H1 (cell line): ENCODE measurements at places on chromosomes 3 and 15.

- H3K4me3 ChIP-seq: peak overlapping the region; percentile 38
- no peak for DNase-seq
- no peaks in the 10 kb centered on the region; the same call in 1 of the 2 replicates for H3K27me3 ChIP-seq
- no peak overlapping the region; the same call in 1 of the 2 replicates for H3K27ac ChIP-seq
- peaks cover 2% of the 10 kb centered on the region; the same call in 1 of the 2 replicates for H3K4me1 ChIP-seq
- H3K36me3 ChIP-seq: no peaks in the 10 kb centered on the region
Observed at GRCh38 chr3:25783661-25784512, 644 bp upstream of the NGLY1 start.

DNA sequence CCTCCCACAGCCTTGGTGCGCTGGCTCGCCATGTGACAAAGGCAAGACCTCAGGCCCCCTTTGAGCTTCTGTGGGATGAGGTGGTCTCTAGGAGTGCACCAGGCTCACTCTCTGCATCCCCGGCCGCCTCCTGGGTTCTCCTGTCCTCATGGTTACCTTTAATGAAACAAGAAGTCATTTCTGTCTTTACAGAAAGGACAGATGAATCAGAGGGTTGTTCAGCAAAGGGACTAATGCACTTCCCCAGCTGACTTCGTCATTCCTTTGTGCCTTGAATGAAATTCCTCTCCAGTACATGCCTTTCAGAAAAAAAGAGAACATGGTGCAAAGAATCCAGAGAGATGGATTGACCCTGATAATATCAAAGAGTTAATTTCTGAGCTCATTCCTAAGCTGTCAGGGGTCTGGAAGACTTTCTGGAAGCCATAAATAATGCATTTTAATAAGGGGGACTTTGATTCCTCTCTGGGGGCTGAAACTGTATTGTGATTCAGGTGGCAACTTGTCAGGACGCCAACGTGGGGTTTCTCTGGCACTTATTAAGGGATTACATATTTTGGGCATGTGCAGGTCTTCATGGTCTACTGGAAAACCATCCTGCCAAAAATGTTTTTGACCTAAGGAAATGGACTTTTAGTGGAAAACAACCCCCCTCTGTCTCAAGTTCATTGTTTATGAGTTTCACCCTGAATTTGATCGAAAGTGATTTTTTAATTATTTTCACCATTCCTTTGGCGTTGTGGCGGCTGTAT is 122.7 kb downstream of the FBLN2 start:
- no peaks in the 10 kb centered on the region for H3K4me1 ChIP-seq
- H3K27ac ChIP-seq: no peak overlapping the region
- no peaks in the 10 kb centered on the region for H3K36me3 ChIP-seq
- H3K4me3 ChIP-seq: no peak overlapping the region
- no peak for DNase-seq

GRCh38 chr15:29690765-29691475 is 131.3 kb downstream of the TJP1 start:
- no peak overlapping the region for H3K4me3 ChIP-seq
- no peak for DNase-seq

DNA sequence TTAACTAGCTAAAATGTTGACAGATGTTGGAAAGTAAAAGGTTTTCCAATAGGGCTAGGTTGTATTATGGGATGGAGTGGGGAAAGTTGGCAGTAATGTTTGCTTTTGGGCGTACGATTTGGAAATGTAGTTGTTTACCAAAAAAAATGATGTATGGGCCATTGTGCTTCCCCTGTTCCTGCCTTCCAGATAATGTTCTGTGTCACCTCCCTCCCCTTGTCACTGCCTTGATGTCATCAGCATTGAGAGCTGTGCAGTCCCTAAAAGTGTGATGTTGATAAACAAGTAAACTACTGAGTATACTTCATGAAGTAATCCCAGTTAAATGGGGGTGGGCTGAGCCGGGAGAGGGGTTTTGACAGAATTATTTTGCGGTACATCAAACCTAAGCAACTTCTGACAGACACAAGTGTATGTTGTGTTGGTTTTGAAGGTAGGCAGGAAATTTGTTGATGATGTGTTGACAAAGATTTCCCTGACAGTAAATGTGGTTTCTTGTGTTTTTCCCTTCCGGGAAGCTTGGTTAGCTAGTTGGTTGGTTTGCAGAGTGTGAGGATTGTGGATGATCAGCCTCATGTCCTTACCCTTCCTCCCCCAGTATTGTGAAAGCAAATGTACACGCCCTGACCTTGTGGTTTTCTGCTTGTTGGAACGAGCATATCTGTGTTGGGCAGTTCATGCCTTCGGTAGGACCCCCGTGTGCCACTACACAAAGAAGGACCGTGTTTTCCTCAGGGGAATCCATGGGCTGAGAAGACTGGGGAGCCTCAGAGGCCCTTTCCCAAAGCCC is 87.3 kb downstream of the PGPEP1L start:
- no peak for DNase-seq
- H3K36me3 ChIP-seq: peaks cover 45% of the 10 kb centered on the region
- H3K4me3 ChIP-seq: no peak overlapping the region
- no peaks in the 10 kb centered on the region for H3K4me1 ChIP-seq

DNA sequence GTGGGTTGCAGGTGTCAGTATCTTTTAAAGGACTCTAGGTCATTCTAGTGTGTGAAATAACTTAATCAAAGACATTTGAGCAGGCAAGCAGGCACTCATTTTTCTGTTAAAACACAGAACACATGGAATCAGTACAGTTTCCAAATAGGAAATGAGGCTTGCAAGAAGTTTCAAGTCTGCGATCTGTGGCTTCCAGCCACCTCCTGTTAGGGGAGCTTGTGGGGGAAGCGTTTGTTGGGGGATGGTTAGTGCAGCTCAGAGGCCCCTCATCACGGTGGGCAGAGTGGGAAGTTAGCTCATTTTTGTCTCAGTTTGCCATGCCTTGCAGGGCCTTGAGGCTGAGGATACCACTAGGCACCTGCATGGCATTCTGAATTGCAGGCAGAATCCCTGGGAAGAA is 59.9 kb downstream of the SLC6A11 start:
- H3K4me1 ChIP-seq: no peaks in the 10 kb centered on the region
- no peak overlapping the region for H3K27ac ChIP-seq
- peaks cover 63% of the 10 kb centered on the region for H3K27me3 ChIP-seq
- no peaks in the 10 kb centered on the region for H3K36me3 ChIP-seq

DNA sequence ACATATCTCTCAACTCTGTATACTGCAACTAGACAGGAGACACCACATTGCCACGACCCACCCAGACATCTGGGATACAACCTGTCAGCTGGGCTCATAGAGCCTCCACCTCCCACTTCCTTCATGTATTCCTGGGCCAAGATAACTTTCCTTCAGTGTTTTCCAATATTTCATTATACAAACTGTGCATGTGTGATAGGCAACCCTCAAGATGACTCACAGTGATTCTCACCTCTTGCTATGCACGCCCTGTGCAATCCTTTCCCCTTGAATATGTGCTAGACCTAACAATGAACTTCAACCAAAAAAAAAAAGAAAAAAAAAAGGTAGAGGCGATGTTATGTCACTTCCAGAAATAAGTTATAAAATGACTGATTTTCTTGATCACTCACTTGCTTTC is 138.0 kb upstream of the ALCAM start:
- H3K27me3 ChIP-seq: no peaks in the 10 kb centered on the region
- H3K36me3 ChIP-seq: no peaks in the 10 kb centered on the region
- no peak for DNase-seq
- no peak overlapping the region for H3K27ac ChIP-seq
- no peaks in the 10 kb centered on the region; the same call in 1 of the 2 replicates for H3K4me1 ChIP-seq

DNA sequence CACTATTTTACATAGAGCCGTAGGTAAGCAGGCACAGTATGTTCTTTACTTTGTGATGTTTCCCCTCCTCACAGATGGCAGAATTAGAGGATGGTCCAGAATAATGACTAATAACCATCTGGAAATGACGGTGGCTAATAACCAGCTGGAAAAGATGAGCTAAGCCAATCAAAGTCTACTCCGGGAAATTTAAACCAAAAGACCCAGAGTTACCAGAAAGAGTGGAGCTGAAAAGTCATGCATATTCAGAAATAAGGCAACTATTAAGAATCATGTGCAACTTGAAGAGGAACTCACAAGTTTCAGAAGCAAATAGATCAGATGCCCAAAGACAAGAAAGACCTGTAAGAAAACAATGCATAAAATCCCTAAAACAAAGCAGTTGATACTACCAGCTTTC is 33.6 kb downstream of the DMXL2 start:
- no peak for DNase-seq
- H3K27ac ChIP-seq: no peak overlapping the region
- no peaks in the 10 kb centered on the region for H3K4me1 ChIP-seq
- H3K36me3 ChIP-seq: no peaks in the 10 kb centered on the region
- H3K4me3 ChIP-seq: no peak overlapping the region

DNA sequence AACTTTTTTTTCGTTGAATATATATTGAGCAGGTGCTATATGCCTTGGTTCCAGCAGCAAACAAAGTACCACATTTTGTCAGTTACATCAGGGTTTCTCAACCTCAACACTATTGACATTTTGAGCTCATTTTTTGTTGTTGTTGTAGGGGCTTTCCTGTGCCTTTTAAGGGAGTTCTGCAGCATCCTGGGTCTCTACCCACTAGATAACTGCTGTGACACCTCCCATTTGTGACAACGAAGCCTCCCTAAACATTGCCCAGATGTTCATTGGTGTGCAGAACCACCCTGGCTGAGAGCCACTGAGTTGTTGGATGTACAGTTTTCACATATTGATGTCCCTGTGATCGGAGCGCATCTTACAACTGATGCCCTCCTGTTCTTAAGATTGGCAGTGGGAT is 382.6 kb downstream of the PTPRG start:
- H3K4me3 ChIP-seq: no peak overlapping the region
- no peaks in the 10 kb centered on the region for H3K36me3 ChIP-seq
- H3K27ac ChIP-seq: no peak overlapping the region; the same call in 1 of the 2 replicates
- peaks cover 13% of the 10 kb centered on the region; the same call in 1 of the 2 replicates for H3K4me1 ChIP-seq

DNA sequence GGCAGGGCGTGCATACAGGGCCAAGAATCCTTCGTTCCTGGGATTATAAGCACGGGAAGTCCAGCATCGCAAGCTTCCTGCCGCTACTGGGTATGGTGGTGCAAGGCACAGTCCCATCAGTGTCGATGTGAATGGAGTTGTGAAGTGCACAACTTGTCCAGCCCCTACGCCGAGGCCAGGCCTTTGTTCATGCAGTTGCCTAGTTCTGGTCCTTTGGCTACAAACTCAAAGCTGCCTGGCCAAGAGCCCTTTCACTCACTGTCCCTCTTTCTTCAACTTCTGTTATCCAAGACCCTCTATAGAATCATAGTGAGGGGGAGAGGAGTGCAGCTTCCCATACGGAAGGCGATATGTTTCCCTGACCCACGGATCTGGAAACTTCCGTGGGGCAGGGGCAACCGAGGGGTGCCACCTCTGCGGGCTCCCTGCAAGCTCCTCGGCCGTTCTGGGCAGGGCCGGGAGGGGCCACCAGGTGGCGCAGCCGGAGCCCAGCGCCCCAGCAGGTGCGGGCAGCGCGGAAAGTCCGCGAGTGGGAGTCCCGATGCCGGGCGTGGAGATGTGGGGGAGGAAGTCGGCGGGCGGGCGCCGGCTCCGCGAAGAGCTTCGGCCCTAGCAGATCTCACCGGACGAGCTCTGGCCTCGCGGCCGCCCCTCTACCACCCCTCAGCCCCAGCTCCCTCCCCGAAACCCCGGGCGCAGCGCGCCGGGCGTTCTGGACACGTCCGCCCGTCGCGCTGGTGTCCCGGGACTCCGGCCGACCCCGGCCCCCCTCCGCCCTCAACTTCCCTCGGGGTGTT is 693 bp downstream of the RASGRP1 start:
- H3K27ac ChIP-seq: no peak overlapping the region
- peaks cover 9% of the 10 kb centered on the region for H3K27me3 ChIP-seq
- H3K4me3 ChIP-seq: peak overlapping the region; percentile 56
- DNase-seq: no peak

- H3K4me3 ChIP-seq: no peak overlapping the region
- H3K4me1 ChIP-seq: peaks cover 16% of the 10 kb centered on the region
- peaks cover 10% of the 10 kb centered on the region; the same call in 1 of the 2 replicates for H3K27me3 ChIP-seq
- H3K27ac ChIP-seq: no peak overlapping the region
Observed at GRCh38 chr3:197023998-197024651, 5.5 kb downstream of the MELTF start.

DNA sequence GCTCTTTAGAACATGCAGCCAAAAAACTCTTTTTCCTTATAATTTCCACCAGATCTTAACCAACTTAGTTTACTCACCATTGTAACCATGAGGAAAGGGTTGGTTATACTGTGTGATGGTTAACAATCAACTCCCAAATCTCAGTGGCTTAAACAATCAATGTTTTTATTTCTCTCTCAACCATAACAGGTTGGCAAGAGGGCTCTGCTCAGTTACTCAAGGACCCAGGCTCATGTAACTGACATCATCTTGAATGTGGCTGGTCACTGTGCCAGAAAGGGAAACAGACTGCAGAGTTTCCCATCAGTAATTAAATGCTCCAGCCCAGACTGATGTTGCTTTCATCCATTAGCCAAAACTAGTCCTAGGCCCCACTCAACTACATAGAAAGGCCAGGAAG is 69.0 kb downstream of the ANKRD28 start:
- no peak for DNase-seq
- peaks cover 3% of the 10 kb centered on the region for H3K36me3 ChIP-seq
- H3K4me1 ChIP-seq: no peaks in the 10 kb centered on the region
- no peaks in the 10 kb centered on the region for H3K27me3 ChIP-seq
- H3K4me3 ChIP-seq: no peak overlapping the region

DNA sequence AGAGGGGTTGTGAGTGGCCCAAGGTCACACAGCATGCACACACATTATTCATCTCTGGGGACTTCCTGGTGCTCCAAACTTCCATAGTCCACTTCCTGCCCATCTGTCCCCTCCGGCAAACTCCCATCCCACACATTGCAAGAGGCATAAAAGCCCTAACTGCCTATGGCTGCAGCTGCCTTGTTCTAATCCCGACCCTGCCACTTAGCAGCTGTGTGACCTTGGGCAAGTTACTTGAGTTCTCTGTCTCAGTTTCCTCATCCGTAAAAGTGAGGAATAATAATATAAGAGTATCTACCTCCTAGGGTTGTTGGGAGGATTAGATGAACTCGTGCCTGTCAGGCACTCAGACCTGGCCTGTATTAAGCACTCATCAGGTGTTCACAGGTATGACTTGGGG is 84.2 kb downstream of the SMAD6 start:
- no peaks in the 10 kb centered on the region for H3K36me3 ChIP-seq
- no peaks in the 10 kb centered on the region for H3K4me1 ChIP-seq
- no peak overlapping the region for H3K4me3 ChIP-seq
- H3K27ac ChIP-seq: no peak overlapping the region

DNA sequence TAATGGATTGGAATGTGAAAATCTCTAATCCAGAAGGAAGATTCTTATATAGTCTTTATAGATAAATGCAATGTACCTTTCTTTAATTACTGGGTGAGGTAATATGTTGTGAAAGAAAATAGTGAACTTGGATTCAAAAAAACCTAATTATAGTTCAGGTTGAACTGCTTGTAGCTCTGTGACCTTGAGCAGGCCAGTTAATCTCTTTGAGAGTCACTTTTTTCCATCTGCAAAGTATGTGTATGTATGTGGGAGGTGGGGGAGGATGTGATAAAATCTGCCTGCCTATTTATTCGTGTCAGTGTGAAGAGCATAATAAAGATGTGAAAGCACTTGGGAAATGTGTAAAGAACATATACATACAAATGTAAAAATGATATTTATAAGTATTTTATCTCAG is 34.4 kb downstream of the GLCE start:
- DNase-seq: no peak
- H3K27me3 ChIP-seq: no peaks in the 10 kb centered on the region
- H3K4me3 ChIP-seq: no peak overlapping the region
- H3K4me1 ChIP-seq: no peaks in the 10 kb centered on the region
- H3K27ac ChIP-seq: no peak overlapping the region

GRCh38 chr15:40964634-40965033 is 11.4 kb downstream of the CHAC1 start:
- H3K4me1 ChIP-seq: no peaks in the 10 kb centered on the region; the same call in 1 of the 2 replicates
- no peak for DNase-seq
- no peaks in the 10 kb centered on the region for H3K36me3 ChIP-seq
- no peak overlapping the region for H3K27ac ChIP-seq
